ENCODE measurements at places on chromosomes 1 and 21.

GRCh38 chr1:151187205-151187604 lies 2.8 kb downstream of the VPS72 start:
- no peak for DNase-seq

DNA sequence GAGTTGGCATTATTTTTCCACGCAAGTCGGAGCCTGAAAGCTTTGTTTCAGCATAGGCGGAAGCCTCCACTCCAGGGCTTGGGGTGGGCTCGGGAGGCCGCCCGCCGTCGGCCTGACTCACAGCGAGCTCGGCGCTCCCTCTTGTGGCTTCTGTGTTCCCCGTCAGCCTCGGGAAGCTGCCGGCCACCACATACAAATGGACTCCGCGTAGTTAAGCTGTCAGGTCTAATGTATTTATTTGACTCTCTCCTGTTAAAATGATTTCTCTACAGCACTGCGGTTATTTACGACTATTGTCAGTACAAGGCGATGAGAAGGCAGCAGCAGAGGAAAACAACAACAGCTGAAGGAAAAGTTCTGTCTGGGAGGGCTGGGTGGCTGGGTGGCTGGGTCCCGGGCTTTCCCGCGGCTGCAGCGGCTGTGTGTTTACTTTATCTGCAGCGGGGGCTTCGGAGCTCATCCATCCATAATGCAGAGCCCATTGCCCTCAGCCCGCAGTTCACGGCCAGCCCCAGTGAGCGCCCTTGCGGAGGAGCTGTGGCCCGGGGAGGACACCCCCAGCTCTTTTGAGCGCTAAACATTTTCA lies 375.7 kb upstream of the CAMK1G start:
- DNase-seq, result no peak

DNA sequence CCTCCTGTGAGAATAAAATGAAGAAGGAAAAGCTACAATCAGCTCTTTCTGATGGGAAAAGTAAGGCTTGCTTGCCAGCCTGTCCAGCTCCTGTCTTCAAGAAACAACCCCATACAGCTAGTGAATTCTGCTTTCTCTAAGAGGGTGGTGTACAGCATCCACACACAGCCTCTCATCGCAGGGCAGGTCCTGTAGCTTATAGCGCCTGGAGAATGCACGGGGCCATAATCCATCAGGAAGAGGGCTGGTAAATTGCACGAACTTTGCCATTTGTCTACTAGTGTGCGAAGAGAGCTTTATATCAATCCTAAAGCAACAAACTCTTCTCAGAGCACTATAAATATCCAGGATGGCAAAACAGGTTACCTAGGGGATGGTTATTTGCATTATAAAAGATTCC lies 83.3 kb upstream of the SAMSN1 start:
- DNase-seq, result no peak

GRCh38 chr21:14877581-14878228 lies 187.1 kb downstream of the NRIP1 start:
- no peak for DNase-seq

GRCh38 chr1:152182431-152182830 lies 23.4 kb upstream of the RPTN start:
- DNase-seq, result no peak

DNA sequence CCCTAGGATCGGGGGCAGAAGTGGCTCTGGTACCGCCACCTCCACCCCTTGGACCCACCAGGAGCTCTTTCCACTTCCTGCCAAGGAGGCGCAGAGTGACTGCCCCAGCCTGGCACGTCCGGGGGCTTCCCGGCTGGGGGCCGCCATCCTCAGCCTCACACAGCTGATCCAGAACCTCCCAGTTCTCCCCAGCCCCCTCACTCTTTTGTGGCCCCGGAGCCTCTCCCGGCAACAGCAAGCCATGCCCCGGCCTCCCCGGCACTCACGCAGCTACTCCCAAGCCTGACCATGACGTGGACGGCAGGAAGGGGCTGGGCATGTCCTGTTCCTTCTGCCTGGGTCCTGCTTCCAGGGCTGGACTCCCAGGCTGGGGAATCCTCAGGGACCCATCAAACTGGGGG lies 17.1 kb downstream of the TP73 start:
- DNase-seq, result no peak

DNA sequence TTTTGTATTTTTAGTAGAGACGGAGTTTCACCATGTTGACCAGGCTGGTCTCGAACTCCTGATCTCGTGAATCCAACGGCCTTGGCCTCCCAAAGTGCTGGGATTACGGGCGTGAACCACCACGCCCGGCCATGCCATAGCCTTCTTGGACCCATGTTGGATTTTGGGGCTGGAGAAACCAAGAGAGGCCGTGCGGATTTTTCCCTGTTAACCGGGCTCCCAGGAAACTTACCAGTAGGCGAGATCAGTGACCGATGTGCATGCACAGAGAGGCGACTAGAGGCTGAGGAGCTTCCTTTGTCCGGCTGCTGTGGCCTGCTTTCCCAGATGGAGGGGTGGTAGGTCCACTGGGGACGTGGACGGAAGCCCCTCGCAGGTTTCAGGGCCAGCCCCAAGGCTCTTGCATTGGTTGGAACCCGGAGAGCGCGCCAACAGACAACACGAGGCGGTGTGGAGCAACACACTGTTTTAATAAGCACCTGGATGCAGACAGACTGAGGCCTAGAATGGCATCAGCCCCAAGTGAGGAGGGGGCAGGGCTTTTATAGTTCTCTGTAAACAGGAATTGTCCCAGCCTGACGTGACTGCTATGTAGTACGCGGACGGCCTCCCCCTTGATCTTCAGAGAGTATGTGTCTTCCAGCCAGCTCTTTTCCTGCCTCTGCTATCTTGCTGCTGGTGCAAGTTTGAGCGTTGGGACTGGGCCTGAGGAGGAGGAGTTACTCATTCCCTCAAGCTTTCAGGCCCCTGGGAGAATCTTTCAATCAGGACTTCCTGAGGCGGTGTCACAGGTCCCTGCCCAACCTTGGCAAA lies at the start of gene ERVH48-1:
TSS of gene ERVH48-1 (minus strand) at position 517 of the 813 bp plus-strand sequence. CDS start 6,624 bp downstream, outside the sequence.
- no peak for DNase-seq

DNA sequence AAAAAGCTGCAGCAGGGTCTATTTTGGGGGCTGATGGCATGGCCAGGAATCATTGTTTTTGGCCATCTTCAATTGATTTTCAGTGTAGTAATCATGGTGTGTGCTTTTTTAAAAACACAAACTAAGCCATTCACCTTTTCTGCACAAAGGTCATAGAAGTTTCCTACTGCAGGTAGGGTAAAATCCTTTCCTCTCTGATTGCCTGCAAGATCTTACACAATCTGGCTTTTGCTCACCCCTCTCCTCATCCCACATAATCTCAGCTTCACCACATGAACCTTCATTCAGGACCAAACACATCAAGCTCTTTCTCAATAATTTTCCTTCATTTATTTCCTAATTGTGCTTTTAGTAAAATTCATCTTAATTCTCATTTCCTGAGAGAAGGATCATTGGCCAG lies 38.3 kb upstream of the GBP5 start:
- DNase-seq, result no peak

All from activated CD8-positive, alpha-beta memory T cell treated with anti-CD3 and anti-CD28 coated beads, Interleukin-2, amount 10 ng/mL, durations not matched to agents 7 days and 5 days (primary cell).